Common myeloid progenitor, CD34-positive (primary cell): ENCODE measurements at places on chromosomes 4 and X.

- no peak for DNase-seq
These were observed 37.9 kb upstream of the TRPC3 start for GRCh38 chr4:121989715-121990114.

- DNase-seq = peak; percentile 73
These were observed 359.2 kb downstream of the IDS start for GRCh38 chrX:149145845-149146285.

DNA sequence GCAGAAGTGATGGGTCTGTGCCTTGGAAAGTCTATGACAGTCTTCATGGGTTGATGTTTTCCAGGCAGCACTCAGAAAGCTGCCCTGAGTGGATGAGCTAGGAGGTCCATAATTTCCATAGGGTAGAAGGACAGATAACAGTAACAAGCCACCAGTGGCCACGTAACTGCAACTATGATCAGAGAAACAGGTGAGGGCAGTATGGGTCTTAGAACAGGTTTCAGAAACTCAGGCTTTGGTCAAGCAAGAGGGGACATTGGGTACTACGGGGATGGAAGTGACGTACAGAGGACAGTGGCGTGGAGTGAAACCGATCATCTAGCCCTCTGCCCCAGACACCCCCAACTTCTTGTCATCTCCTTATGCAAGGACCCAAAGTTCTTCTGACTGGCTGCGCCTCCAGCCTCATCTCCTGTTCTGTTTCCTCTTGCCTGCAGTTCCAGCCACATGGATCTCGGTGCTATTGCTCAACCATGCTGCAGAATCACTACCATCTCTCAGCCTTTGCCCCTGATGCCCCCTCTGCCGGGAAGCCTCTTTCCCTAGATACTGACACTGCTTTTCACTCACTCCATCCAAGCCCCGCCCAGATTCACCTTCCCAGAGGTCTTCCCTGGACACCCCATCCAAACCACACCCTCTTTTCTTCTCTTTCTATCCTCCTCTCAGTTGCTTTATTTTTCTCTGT is 123.4 kb downstream of the MFAP3L start:
- no peak for DNase-seq

GRCh38 chr4:163663454-163664225 is 169.2 kb downstream of the TMA16 start:
- no peak for DNase-seq

- peak; percentile 24 for DNase-seq
These were observed 795 bp upstream of the BRWD3 start for GRCh38 chrX:80810365-80810978.

- no peak for DNase-seq
These were observed 1020.0 kb downstream of the DMD start for GRCh38 chrX:32191316-32191715.

- peak; percentile 26 for DNase-seq
These were observed 46.9 kb upstream of the TAB3 start for GRCh38 chrX:30935985-30936384.

GRCh38 chrX:150856101-150856500 is 42.4 kb downstream of the CD99L2 start:
- no peak for DNase-seq
